ENCODE measurements at places on chromosomes 5 and 9.

- DNase-seq: no peak
Measured at GRCh38 chr9:73089304-73089985, 62.2 kb upstream of the ANXA1 start.

- no peak for DNase-seq
Measured at GRCh38 chr9:86700629-86701028, 246.7 kb downstream of the GAS1 start.

- DNase-seq: no peak
Measured at GRCh38 chr5:107544476-107544875, 126.3 kb downstream of the EFNA5 start.

DNA sequence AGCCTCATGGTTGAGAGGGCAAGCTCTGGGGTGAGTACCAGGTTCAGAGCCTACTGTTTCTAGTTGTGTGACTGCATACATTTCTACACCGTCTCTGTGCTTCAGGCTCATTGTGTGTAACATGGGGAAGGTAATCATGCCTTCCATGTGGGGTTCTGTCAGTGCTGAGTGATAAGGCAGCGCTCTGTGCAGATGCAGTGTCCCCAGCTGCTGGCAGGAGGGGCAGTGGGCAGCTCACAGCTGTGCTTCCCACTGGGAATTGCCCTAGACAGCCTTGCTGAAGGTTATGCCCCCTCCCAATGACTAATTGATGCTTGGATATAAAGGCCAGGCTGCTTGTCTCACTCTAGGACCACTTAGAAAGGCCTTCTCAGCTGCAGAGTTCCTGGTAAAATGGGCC lies 121.8 kb upstream of the SAP30L start:
- no peak for DNase-seq

- no peak for DNase-seq
Measured at GRCh38 chr5:101605700-101606099, 690.4 kb downstream of the SLCO4C1 start.

DNA sequence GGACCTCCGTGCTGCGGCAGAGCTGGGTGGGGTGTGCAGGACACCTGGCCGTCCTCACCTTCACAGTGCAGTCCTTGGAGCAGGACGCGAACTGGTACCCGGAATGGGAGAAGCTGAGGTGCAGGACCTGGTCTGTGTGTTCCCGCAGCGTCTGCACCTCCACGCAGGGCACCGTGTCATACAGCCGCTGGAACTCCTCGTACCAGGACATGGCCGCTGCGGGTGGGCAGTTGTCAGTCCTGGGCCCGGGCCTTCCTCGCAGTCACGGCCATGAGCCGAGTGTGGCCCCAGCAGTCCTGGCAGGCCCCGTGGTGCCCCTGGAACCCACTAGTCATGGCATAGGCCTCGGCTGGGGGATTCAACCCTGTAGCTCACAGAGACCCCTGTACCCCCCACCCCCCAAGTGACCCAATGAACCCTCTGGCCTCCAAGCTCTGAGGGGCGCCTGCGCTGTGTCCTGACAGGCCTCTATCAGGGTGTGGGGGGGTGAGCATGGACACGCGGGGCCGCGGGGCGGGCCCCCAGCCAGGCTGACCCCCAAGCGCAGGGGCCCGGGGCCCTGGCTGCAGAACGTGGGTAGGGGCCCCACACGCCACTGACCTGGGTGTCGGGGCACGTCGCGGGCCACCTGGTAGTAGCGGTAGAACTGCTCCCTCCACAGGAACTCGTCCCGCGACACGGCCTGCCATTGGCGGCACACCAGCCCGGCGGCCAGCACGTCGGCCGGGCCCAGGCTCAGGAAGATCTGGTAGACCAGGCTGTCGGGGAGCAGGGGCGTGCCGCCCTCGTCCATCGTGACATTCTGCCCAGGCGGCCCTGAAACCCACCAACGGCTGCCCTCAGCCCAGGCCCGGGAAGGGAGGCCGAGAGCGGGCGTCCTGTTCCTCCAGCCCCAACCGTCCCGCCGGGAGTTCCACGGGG lies 987 bp downstream of the FBXW5 start:
- no peak for DNase-seq

DNA sequence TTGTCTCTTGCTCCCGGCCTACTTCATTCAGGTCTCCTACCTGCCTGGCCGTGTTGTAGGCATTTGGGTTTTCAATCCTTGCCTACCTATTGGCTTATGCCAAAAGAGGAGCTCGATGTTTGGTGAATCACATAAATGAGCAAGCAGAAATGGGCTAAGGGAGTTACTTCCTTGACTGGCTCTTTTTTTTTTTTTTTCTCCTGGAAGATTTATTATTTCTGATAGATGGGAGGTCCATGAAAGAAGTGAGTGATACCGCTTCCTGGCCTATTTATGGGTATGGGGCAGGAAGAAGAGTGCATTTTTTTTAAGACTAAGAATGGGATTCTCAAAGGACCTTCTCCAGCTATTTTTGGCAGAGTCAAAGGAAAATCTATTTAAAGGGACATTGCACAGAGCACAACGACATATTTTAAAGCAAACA lies 294.1 kb downstream of the ARHGAP26 start:
- no peak for DNase-seq

GRCh38 chr9:19495186-19496028 lies 86.6 kb downstream of the ACER2 start:
- no peak for DNase-seq

DNA sequence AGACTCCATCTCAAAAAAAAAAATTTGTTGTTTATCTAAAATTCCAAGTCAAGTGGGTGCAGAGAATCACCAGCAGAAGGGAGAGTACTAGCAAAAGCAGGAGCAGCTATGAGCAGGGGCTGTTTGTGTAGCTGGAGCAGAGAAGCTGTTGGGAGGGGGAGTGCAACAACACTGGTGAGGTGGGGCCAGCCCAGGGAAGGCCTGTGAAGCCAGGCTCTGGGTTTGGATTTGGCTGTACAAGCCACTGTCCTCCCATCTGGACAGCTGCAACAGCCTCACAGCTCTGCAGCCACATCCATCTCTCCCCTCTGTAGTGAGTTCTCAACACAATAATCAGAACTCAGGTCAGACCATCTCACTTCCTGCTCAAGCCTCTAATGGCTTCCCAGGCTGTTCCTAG lies 59.4 kb downstream of the TMOD1 start:
- no peak for DNase-seq

GRCh38 chr5:1538741-1539392 lies 15.1 kb upstream of the LPCAT1 start:
- no peak for DNase-seq

DNA sequence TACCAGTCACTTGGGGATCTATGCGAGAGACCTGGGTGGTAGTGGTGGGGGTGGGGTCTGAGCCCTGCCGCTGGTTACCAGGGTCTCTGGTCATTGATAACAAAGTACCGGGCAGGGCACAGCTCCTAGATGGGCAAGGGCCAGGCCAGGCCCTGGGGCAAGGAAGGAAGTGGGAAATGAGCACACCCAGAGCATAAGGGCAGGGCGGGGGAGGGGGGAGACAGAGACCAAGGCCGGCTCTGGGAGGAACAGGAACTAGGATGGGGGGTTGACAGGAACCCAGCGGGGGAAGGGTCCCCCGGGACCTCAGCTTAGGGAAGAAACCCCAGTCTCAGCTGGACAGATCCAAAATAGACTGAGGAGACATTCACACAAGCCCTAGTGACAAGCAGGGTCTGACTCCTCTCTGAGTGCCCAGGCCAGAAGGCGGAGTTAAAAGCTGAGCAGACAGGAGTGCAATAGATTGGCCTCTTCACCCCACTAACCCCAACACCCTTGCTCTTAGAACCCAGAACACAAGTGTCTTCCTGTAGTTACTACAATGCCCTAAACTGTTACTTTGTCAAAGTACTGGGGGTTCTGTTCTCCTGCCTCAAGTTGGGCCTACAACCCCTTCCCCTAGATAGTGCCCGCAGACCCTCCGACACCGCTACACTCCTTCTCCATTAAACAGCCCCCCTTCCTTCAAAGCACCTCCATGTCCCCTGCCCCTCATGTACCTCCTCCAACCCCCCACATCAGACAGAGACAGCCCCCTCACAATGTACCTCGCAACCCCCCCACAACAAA lies 628 bp downstream of the ATOSB start:
- no peak for DNase-seq

- DNase-seq: no peak
Measured at GRCh38 chr9:16407617-16408016, 462.9 kb downstream of the BNC2 start.

DNA sequence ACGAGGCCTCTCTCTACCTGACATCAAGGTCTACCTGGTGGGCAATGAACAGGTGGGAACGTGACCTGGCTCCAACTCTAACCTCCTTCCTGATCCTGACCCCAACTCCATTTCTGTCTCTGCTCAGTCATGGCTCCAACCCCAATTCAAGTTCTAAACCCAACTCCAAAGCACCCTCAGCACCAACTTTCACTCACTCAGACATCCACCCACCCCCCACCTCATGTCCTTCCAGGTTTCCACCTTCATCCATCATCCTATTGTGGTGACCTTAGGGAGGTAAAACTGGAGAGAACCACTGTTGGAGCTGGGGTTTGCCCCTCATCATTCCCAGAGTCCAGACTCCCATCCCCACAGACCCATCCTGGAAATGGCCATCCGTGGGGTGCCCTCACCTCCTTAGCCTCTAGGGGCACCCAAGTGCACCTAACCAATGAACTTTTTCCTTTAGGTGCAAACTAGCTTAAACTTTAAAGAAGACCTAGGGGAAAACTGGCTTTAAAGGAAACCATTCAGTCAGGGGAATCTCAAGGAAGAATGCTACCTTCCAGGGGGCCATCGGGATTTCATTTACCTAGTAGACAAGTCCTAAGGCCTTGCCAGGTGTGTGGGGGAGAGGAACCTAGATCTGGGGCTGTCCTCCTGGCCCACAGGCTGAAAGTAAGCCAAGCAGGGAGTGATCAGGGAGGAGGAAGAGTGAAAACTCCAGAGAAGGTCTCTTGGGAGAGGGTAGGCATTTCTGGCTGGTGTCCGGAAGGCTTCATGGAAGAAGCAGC lies 11.3 kb downstream of the RGS14 start:
- DNase-seq: no peak

- no peak for DNase-seq
Measured at GRCh38 chr5:147169901-147170300, 64.9 kb upstream of the STK32A start.
